T-helper 2 cell treated with Interferon-gamma antibody and Interleukin-4, amounts not matched to agents 5 μg/mL and 100 μg/mL, for 36 hours (primary cell): ENCODE measurements at places on chromosomes 2 and 18.
A peak's percentile ranks its signal among the peaks of the same experiment; 100 is the strongest.

GRCh38 chr2:70084973-70085710 lies 2.1 kb upstream of the PCBP1 start:
- peak; percentile 53 for DNase-seq

- no peak for DNase-seq
These were observed 659.0 kb upstream of the CDH7 start for GRCh38 chr18:65091744-65092329.

GRCh38 chr18:54233228-54233625 lies 8.8 kb upstream of the MBD2 start:
- no peak for DNase-seq

GRCh38 chr2:96952976-96953610 lies 33.3 kb downstream of the FAM178B start:
- no peak for DNase-seq

DNA sequence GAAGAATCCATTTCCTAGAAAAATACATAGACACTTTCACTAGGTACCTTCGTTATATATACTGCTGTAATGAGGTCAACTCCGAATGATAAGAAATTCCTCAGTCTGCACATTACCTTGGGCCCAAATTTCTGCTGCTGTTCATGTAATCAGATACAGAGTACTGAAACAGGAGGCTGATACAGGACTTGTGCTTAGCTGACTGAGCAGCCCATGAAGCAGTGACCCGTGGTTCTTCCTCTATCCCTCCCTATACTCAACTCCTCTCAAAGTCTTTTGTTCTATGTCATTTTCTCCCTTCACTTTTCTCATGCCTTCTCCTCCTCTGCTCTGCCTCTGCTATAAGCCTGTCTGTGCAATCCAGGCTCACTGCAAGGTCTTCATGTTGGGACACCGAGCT lies 57.5 kb upstream of the ST8SIA5 start:
- DNase-seq: no peak

GRCh38 chr2:128413014-128413717 lies 94.5 kb upstream of the HS6ST1 start:
- no peak for DNase-seq

GRCh38 chr18:43590182-43590903 lies 313.1 kb upstream of the SYT4 start:
- DNase-seq: no peak

DNA sequence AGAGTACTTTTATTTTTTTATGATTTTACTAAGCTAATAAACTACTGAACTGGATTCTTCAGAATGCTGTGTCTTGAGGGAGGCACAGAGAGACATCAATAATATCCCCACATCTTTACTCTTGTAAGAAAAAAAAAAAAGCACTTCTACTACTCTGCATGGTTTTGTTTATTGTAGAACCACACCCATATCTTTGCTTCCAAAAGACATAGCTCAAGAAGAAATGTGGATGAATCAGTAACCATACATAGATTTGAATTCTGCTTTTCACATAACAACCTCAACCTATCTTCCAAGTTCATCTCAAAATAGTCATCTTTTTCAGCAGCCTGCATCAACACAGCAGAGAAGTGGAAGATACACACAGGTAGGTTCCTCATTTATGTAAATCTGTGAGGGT lies 12.2 kb upstream of the COL5A2 start:
- no peak for DNase-seq

GRCh38 chr18:59006461-59007067 lies 133.1 kb upstream of the SEC11C start:
- DNase-seq: no peak

GRCh38 chr18:4807604-4808293 lies 352.6 kb upstream of the DLGAP1 start:
- no peak for DNase-seq

DNA sequence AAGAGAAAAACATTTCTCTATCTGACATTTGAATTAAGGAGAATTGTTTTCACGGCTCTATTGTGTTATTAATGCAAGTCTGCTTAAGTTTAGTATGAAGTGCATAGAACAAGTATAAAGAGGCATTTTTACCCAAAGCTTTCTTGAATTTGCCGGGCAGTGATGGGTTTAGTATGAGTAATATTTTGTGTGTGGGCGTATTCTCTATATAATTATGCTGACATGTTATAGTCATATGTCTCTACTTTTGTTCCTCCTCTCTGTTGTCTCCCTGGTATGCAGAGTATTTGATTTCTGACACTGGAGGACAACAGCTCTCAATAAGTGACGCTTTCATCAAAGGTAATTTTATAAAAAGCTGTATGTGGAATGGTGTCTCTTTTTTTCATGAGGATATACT lies 45.9 kb downstream of the PIKFYVE start:
- DNase-seq: no peak

DNA sequence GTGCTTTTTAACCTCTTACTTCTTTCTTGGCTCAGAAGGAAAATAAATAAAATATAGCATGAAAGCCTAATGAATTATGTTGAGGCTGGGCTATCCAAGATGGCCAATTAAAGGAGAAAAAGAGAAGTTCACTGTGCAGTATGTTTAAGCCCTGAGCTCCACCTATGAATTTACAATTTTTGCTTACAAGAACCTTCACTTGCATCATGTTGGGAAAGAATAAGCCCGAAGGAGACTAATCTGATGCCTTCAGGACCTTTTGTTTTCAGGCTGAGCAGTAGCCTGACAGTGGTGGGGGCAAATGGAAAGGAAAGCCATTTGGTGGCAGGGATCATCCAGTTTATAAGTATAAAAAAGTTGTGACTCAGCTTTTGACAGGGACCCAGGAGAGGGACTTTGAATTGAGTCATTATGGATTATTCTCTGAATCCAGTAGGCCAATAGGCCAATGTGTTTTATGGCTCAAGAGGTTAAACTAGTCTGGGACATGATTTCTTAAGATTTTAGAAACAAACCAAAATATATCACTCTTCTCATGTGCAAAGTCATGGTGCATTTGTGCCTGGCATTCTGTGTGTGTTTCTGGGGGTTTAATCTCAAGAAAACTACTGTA lies 56.9 kb downstream of the E2F6 start:
- no peak for DNase-seq

- no peak for DNase-seq
These were observed 8.0 kb upstream of the STAM2 start for GRCh38 chr2:152183401-152184073.
